ENCODE measurements at places on chromosomes 7 and 10.

- no peak for DNase-seq
Measured at GRCh38 chr10:93386631-93387369, 95.3 kb downstream of the MYOF start.

DNA sequence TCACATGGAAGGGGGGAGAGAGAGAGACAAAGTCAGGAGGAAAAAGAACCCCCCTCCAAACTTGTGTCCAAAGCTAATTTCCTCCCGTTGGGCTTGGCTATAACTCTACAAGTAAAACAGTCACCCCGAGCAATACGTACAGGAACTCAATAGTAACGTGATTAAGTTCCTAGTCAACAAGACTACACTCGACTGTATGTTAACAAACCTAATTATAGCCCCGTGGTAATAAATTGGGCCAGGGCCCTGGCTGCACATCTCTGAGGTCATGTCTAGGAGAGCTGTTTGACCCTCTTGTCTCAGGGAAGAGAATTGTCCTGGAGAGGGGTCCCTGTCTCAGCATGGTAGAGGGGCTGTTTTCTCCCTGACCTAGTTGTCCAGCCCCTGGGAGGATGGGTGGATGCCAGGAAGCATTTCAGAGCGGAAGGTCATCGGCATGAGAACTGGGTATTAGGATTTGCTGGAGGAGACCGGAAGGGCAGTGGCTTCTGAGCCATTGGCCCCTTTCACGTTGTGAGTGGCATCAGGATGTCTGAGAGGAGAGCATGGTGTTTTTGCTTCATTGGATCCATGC is 60.2 kb upstream of the COMTD1 start:
- DNase-seq, result no peak

- DNase-seq, result no peak
Measured at GRCh38 chr7:18565337-18565736, 69.8 kb downstream of the HDAC9 start.

DNA sequence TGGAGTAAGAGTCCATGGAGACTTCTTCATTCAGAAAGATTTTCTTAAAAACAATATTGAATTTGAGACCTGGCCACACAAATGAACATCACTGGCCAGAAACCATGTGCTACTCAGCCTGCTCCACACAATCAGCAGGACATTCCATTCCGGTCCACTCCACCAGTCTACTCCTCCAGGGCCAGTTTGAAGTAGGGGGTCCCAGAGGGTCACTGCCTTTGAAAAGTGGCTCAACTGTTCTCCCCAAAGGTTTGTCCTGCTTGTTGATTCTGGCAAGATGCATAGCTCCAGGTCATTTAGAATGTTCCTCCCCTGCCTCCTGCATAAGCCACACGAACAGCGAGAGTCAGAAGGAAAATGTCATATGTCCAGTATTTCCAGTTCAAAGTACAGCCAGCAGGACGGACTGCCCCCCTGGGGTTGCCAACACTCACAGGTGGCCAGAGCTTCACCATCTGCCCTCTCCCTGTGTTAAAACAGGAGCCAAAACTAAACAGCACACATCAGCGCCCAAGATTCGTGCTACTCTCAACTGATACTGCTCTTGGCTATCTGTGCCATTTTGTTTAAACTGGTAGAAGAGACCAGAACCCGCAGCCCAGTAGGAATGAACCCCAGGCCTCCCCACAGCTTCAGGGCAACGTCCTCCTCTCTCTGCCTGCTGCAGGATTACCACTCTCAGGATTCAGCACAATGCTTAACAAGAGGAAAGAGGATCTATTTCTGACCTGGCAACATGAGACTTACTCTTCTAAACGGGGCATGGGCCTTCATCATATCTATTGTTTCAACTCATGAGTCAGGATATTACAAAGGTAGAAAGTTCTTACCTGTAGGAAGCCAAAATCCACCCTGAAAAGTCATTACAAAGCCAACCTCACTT is 11.3 kb downstream of the GRB10 start:
- DNase-seq, result no peak

DNA sequence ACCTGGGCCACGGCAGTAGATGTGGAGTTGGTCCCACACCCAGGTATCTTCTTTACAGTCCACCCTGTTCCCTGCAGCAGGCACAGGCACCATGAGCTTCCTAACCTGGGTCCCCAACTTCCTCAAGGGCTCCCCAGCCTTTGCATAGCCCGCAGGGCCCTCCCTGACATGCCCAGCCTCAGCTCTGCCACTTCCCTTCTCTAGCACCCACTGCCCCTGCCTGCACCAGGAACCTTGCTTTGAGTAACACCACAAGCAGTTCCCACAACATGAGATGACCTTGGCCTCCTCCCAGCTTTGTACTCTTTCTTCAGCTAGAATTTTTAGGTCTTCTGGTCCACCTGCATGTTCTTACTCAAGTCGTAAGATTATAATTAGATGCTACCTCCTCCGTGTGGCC is 92.2 kb upstream of the ZPBP start:
- DNase-seq, result no peak

DNA sequence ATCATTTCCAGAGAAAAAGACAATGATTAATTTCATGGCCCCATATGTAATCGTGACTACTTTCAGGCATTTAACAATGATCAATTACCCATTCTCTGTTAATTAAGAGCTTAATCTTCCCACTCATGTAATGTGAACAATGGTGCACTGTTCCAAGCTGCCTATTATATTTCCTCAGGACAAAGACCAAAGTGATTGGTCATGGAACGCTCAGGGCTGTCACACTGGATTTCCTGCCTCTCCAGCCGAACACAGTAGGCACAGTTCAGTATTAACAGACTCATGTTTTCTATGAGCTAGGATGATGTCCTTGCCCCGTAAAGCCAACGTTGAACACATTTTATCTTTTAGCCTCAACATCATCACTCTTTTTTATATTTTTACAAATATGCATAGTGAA is 142.7 kb upstream of the FZD8 start:
- DNase-seq, result no peak

- no peak for DNase-seq
Measured at GRCh38 chr10:34599026-34599795, 215.9 kb downstream of the PARD3 start.

- DNase-seq, result no peak
Measured at GRCh38 chr7:82964150-82964882, 198.4 kb downstream of the PCLO start.

- no peak for DNase-seq
Measured at GRCh38 chr10:60980997-60981396, 37.0 kb upstream of the RHOBTB1 start.

- no peak for DNase-seq
Measured at GRCh38 chr10:101639141-101639900, 51.2 kb downstream of the DPCD start.

GRCh38 chr7:43906331-43907010 is at the start of gene URGCP:
URGCP (minus strand) TSS chr7:43906596; CDS start chr7:43906575, 21 bp downstream.
- no peak for DNase-seq

GRCh38 chr7:158602041-158602440 is 14.4 kb upstream of the PTPRN2 start:
- no peak for DNase-seq

DNA sequence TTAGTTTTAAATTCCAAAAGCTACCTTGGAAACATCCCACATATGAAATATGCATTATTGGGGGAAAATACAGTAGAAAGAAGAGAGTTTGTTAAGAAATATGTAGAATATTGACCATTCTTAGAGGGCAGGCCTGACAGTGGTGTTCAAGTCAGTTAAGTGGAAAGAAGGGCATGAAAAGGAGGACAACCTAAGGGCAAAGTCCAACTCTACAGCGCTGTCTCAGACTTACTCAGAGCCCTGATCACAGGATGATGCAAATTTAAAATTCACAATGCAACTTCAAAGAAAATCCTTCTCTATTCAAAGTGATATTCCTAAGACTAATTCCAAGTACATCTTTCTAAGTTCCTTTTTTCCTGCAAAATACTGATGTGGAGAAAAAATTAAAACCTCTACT is 139.1 kb upstream of the LRRTM3 start:
- no peak for DNase-seq

- DNase-seq, result no peak
Measured at GRCh38 chr7:42314696-42315095, 77.7 kb upstream of the GLI3 start.

- DNase-seq, result no peak
Measured at GRCh38 chr10:95547791-95548435, 13.3 kb downstream of the SORBS1 start.

DNA sequence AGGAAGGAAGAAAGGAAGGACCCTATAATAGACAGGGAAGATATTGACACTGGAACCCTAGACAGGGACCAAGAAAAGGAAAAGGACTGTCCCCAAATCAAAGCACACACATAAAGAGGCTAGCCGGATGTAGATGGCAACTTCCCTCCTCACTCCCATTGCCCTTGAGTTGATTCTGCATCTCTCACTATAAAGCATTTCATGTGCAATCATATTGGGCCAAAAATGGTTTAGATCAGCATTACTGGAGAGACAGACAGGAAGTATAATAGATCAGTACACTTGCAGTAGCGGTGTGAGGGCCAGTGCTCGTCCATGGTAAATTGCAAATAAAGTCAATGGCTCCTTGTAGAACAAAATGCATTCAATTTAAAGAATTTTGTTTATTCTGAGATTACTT is 8.4 kb downstream of the IFIT3 start:
- DNase-seq, result no peak

DNA sequence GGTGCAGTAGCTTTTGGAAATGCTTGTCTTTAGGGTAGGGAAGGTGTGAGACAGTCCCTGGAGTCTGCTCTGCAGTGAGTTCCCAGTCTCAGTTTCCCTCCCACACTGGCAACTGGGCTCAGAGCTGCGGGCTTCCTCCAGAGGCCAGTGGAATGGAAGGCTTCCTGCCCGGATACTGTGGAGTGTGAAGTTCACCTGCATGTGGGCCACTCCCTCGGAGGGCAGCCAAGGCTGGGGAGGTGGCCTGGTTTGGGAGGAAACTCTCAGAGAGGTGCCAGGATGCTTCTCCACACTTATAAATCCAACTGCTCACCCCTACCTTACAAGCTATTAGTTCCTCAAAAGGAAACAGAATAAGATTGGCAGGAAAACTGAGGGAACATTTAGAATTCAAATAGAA is 18.1 kb upstream of the UBE2H start:
- no peak for DNase-seq

GRCh38 chr7:134787064-134787463 is 7.6 kb downstream of the CALD1 start:
- DNase-seq, result no peak

All from BJ (cell line).